ENCODE measurements at places on chromosomes 7 and 10.

- no peak for DNase-seq
These were observed 821.5 kb upstream of the IGFBP3 start for GRCh38 chr7:46742601-46743000.

- DNase-seq: no peak
These were observed 382.5 kb upstream of the SORCS1 start for GRCh38 chr10:107546986-107547385.

DNA sequence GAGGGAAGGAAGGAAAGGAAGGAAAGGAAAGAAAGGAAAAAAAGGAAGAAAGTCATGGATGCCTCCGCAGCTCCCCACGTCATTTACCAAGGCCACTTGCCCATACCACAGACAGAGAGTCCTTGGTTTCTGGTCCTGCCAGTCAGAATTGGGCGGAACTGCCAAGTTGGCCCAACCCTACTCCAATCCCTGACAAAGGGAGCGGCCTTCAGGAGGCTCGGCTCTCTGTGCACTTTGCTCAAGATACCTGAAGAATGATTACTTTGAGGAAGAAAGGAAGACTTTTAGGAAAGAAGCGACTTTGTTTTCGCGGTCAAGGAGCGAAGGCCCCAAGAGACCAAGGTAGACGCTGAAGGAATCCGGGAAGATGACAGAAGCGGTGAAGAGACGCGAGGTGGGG is 49.1 kb upstream of the FXYD4 start:
- DNase-seq: no peak

GRCh38 chr10:121919666-121920065 is 8.2 kb downstream of the ATE1 start:
- DNase-seq: no peak

DNA sequence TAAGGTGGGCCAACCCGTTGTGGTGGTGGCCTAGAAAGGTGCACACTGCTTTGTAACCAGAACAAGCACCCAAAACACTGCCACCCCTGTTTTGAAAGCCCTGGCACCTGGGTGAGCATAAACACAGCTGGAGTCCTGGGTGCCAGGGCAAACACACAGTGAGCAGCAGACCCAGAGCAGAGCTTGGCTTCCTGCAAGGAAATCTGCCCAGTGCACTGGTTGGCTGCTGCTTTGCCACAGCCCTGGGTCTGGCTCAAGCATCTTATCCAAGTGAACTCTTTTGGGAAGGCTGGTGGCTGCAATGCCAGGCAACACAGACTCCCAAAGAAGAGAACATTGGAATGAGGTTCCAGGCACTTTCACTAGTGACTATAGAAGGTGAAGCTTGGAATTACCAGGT is 145.5 kb upstream of the PDE1C start:
- DNase-seq: no peak

DNA sequence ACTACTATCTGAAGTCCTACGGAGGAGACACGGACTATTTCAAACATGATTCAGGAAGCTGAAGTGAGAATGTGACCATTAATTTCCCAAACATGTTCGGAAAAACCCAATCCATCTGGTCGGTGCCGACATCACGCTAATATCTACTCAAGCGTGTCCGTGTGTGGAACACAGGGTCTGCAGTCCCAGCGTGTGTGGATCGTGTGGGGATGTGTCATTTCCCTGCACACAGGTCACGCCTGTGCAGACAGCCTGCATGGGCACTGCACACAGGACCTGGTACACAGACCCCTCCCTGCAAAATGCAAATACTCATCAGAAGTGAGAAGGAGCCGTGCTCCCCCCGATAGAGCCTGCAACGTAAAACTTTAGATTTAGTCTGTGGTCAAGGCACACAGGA is 57.8 kb downstream of the CARD11 start:
- no peak for DNase-seq

- DNase-seq: no peak
These were observed 170.7 kb upstream of the CTBP2 start for GRCh38 chr10:125331056-125331455.

DNA sequence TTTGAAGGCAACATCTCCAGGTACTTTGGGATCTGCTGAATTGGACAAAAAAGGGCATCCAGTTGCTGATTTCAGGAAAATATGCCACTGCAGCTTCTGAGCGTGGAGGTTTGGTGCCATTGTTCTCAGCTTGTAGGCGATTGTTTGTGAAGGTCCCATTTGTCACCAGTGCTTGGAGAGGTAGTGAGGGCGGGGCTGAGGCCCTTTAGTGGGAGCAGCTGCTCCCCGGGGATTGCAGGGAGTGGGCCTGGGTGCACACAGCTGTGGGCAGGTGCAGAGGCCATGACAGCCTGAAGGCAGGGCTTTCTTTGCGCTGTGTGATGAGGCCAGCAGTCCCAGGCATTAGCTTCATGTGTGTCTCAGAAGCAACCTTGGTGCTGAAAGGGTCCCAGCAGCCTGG is 3.9 kb downstream of the FAM20C start:
- no peak for DNase-seq

DNA sequence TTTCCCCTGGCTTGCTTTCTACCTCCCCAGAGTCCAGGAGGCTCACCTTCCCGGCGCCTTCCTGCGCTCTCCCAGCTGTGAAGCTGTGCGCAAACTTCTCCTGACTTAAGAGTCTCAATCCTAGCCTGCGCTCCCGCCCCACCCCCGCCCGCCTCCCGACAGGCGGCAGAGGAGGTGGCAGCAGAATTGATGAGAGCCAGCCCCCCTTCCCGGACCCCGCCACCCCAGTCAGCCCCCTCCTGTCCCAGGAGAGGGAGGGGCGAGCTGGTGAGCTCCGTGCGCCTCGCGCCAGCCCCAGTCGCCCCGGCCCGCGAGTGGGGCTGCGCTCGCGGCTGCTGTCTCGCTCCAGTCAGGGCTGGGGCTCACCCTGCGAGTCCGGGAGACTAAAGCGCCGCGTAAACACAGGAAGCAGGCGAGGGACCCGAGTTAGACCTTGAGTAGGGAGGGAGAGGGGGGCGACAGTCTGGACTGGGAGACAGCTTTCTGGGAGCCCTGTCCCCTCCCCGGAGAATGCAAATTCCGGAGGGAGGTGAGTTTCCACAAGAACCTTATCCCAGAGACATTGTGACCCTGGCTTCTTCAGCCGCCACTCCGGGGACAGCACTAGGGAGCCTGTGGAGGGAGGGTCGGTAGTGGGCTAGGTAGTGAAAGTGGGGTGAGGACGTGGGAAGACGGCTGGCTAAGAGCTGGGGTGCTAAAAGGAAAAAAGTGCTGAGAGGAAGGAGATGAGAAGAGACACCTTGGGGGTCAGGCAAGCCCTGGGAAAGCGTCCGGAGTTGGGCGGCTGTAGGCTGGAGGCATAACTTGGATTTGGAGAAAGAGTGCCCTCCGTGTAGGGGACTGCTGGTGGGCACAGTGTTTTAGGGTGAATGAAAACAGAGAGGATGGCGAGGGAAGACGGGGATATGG is at the start of gene CALCR:
TSS of gene CALCR (minus strand) at position 79 of the 909 bp plus-strand sequence. CDS start 87,743 bp downstream, outside the sequence.
- DNase-seq: no peak

GRCh38 chr7:117285826-117286225 is 37.0 kb downstream of the WNT2 start:
- DNase-seq: no peak

DNA sequence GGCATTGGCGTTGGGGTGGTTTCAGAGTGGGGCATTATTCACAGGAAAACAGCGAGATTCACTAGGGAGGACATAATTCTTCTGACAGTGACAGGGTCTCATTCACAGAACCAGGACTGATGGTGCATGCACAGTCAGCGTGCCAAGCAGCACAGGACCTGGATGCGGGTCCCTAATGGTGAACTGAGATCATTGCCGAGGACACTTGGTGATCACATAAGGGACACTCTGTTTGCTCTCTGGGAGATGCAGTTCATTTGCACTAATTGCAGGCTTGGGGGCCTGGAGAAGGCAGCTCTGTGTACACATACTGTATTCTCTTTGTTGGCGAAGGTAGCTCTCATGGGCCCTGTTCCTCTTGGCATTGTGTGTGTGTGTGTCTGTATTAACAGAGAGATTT is 716.1 kb downstream of the PHTF2 start:
- no peak for DNase-seq

GRCh38 chr7:159020987-159021386 is 123.7 kb downstream of the VIPR2 start:
- DNase-seq: no peak

DNA sequence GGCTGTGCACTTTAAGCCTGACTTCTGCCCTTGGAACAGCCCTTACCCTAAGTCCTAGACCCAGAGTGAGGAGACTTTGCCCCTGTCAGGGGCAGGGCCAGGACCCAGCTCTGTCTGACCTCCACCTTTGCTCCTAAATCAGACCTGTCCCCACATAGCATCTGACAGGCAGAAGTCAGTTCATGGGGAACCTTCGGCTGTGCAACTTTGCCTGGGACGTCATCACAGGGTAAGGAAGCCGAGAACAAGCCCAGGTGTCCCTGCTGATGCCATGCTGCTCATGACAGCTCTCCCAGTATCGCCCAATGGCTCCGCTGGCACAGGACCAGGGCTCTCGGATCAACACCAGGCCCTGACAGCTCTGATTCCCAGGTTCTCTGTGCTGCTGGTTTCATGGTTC is 55.4 kb downstream of the TNS3 start:
- DNase-seq: no peak

DNA sequence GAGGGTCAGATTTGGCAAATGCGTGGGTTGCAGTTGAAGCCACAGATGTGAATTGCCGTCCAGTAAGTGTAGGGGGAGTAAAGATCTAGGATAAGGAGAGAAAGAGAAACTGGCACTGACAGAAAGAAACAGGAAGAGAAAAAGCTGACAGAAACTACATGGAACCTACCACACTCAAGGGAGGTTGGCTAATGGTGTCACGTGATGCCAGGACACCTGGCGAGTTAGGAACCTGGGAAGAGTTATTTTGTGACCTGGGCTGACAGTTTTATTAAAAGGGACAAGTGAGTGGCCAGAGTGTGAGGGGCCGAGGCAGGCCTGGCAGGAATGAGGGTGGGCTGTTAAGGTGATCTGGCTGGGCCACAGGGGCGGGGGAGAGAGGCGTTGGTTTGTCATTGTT is 188.7 kb downstream of the ADARB2 start:
- no peak for DNase-seq

GRCh38 chr10:73096041-73096448 is 621 bp downstream of the P4HA1 start:
- no peak for DNase-seq

GRCh38 chr10:121455377-121455776 is 142.9 kb downstream of the FGFR2 start:
- no peak for DNase-seq

DNA sequence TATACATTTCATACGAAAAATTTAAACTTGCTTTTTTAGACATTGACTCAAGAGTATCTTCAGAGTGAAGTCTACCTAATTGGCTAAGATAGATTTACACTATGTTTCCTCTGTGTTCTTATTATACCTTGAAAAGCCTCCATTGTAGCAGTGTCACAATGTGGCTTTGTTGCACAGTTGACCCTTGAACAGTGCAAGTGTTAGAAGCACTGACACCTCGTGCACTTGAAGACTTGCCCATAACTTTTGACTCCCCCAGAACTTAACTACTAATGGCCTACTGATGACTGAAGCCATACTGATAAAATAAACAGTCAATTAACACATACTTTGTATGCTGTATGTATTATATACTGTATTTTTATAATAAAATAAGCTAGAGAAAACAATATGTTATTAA is 84.3 kb downstream of the CPED1 start:
- DNase-seq: no peak

DNA sequence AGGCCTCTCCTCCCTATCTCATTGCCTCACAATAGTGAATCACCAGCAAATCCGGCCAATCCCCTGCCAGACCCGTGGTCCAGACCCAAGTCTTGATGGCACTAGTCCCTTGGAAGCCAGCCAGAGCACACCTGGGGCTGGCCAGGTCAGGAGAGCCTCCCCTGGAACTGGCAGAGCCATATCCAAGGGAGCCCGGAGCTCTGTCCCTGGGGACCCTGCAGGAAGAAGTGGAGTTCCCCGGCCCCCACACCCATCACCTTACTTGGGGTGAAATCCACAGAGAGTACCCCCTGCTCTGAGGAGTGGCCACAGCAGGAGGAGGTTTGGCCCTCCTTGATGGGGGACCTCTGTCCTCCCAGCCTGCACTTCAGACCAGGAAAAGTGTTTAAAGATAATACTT is 122.5 kb downstream of the HECW1 start:
- no peak for DNase-seq

Measured in 8988T (cell line).